Left colon (tissue), 2 donors: ENCODE measurements at places on chromosomes 5 and 9.

- no peak for DNase-seq
These were observed 363.3 kb upstream of the MEF2C start for GRCh38 chr5:89246252-89246651.

DNA sequence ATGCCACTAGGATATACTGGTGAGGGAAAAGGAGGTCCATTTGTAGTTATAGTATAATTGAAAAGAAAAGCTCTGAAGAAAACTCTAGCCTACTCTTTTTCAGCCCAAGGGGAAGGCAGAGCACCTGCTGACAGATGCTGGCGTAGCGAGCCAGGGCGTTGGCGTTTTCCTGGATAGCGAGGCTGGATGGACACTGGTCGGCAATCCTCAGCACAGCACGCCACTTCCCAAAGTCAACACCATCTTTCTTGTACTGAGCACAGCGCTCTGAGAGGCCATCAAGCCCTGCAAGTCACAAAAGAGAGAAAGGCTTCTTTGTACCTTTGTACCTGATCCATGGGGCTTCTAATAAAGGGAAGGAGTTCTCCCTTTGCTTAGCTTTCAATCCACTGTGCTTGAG, 8.2 kb downstream of the ALDOB start:
- DNase-seq, result no peak

- no peak for DNase-seq
These were observed 53.2 kb downstream of the GNA14 start for GRCh38 chr9:77594963-77595362.

DNA sequence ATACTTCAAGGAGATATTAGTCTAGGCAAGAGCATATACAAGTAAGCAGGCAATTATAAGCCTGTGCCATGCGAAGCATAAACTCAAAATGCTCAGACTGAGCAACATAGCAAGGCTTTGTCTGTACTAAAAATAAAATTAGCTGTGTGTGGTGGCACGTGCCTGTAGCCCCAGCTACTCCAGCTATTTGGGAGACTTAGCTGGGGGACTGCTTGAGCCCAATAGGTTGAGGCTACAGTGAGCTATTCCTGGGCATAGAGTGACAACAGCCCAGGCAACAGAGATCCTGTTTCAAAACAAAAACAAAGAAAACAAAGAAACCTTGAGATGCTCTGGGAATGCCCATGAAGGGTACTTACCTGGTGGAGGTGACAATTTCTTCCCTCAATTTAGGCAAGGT, 130.5 kb upstream of the ZNF608 start:
- no peak for DNase-seq

DNA sequence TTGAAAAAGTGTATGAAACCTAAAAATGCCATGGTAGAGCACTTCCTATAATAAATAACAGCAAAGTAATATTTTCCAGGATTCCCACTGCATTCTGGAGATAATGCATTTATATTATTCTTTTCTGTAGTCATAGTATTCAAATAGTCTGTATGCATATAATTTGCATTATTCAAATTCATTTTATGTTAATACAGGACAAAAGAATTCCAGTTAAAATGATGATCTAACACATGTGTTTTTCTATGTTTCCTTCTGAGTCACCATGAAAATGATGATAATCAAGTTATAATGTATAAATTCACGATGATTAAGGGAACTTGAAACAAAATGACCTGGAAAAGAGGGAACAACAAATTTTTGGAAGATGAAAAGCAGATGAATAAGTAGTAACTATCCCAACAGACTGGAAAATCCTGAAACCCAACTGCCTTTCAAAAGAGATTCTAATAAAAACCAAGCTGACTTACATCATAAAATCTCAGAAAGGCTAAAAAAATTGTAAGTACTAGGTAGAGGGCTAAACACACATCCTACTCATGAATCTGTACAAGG, 358.6 kb upstream of the PAPPA start:
- DNase-seq, result no peak
